ENCODE measurements at places on chromosomes 7 and 10. TPM values are rescaled to one million over a fixed set of nuclear protein-coding genes. Genes with fewer than 3 reads are reported as not detected.

- DNase-seq = no peak
These were observed 95.8 kb upstream of the SH2B2 start for GRCh38 chr7:102190776-102191350.

DNA sequence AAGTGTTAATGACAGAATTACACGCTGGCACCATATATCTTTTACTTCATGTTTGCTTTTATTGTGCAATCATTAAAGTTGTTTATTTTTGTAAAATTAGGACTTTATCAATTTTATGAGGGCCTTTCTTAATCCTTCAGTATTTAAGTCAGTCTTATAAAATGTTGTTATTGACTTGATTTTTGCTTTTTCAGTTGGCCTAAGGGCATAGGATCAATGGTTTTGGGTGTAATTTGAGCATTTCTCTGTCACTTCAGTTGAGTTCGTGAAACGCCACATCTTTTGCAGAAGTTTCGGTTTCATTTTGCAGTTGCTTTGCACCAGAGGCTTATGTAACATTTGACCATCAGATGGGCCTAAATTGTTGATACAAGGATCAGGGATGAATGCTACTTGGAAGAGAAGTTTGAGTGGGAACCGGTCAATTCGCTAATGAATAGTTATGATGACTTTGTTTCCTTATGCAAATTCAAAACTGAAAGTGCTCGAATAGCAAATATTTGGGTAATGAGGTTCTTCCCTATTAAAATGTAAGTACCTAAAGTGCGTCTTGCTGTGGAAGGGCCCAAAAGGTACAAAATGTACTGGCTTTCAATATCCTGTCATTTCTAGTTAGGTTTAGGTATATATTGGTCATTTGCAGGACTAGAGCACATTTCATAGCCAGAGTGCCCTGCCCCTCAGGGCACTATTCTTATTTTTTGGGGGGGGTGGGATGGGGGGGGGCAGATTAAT is 340.9 kb downstream of the LRMDA start:
- DNase-seq = no peak

DNA sequence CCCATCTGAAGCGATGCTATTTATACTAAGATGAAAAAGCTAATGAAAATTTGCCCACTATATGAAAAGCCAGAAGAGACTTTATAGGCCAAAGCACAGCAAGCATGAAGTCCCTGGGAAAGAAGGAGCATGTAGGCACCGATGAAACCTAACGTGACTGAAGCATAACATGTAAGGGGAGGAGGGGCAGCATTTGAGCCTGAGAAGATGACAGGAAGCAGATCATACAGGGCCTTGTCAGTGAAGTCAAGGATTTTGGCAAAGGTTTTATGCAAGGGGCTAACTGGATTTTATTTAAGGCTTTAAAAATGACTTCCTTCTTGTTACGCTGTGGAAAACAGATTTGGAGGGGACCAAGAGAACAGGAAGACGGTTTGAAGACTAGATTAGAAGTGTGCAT is 744.0 kb downstream of the PHTF2 start:
- no peak for DNase-seq

GRCh38 chr7:157003756-157004520 is 6.5 kb downstream of the MNX1 start:
- no peak for DNase-seq

DNA sequence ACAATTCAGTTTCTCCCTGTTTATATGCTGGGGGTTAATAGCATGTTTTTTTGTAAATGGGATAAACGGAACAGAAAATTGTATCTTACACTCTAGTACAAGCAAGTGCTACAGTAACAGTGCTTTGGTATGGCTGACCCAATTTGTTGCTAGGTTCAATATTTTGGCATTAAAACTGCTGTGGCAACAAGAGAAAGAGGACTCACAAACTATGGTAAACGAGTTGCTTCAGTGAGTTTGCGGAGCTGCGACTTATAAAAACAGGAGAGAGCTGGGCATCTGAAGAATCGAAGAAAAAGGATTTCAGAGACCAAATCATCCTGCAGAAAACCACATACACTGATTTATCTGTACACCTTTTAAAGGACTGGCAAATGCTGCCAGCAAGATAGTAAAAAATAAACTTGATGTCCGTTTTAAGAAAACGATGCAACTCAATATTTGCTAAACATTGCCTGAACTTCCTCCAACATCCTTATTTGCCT is 2.2 kb downstream of the GLUD1 start:
- DNase-seq = no peak

- DNase-seq = no peak
These were observed 21.1 kb downstream of the LIMK1 start for GRCh38 chr7:74104702-74105101.

DNA sequence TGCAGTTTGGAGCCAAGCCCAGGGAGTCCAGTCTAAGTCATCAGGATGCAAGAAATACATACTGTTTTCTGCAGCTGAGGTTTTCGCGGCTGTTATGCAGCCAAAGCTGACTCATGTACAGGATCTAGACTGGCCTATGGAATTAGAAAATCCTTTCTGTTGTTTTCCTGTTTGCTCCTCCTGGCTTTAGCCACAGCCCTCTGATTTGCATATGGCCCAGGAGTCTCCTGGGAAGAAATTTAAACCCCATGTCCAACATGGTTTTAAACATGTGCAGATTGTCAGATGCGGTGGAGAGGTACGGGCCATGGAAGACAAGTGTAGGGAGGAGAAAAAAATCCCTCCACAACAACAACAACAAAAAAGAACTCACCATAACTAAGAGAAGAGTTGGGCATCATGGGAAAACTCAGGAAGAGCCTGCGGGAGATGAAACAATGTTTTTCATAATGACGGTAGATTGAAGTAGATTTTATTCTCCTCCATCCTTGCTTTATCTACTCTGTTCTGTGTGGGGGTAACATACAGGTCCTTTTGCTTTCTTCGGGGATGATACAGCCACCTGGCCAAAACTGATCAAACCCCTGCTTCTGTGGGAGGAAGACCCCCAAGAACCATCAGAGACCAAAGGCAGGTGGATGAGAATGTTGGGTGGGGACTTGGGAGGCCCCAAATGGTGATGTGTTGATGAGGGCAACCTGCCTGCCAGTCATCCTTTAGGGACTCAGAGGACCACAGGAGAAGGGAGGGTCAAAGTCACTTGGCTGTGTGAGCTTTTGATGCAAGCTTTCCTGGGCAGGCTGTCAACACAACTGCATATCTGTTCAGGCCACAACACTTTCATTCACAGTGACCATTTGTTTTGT is 29.8 kb upstream of the GNA12 start:
- DNase-seq = no peak

DNA sequence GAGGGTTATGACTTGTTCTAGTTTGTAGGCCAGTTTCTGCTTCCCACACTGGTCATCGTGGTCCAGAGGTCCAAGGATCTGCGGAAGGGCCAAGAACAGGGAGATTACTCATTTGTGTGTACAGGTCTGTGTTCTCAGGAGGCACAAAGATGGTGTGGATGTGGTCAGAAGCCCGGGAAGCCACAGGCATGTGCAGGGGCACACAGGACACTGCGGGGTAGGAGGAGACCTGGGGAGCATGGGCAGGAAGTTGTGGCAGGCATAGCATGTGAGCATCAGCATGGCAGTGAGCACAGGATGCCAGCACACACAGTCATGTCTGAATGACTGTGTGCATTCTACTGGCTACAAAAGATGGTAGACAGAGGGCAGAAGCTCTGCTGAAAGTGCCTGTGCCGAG is 445.8 kb downstream of the PLXNA4 start:
- DNase-seq = no peak

DNA sequence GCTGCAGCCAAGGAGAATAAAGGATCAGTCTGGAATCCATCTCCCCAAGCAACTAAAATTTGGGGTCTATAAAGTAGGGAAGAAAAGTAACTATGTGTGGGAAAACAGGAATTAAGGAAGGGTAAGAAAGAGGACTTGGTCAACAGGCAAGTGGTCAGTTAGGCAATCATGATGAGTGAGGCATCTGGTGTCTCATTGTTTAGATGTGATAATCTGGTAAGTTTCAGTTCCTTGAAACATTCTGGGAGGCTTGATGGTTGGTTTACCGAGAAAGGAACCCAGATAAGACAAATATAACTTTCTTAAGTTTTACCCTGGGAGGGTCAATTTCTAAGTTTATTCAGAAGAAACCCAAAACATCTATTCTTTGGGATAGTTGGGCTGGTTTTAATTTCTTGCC is 22.3 kb downstream of the HYAL4 start:
- DNase-seq = no peak

DNA sequence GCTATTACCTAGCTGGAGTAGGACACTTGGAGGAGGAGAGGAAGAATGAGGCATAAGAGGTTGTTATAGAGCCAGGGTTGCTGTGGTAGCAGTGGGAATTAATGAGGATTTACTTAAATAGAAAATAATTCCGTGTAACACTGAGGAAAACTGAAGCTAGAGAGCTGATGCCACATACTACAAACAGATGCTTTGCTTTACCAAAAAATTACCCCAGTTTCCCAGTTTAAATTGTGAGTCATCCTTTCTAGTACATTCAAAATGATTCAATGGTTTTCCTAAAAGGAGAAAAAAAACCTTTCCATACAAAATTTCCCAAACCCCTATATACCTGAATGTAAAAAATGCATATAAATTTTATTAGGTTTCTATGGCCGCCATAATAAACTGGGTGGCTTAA is 58.3 kb downstream of the ZNF518A start:
- no peak for DNase-seq

DNA sequence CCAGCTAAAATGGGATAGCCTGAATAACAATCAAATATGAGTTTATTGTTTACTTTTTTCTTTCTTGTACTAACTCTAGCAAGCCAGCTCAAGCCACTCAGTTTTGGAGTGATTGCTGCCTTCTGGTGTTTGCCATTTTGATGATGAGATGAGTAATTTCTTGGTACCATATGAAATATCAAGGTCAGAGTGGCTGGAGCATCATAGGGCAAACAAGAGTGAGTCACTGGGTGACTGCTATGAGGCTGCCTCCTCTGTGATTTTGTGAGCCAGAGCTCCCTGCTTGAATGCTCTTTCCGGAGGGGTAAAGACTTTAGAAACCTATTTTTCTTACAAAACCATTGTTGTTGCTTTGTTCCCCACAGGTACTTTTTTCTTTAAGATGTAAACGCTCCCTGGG is 295.6 kb downstream of the PRKG1 start:
- no peak for DNase-seq

GRCh38 chr7:44639671-44640321 is 33.4 kb downstream of the OGDH start:
- DNase-seq = no peak

- DNase-seq = no peak
These were observed 163.2 kb upstream of the SHH start for GRCh38 chr7:155975490-155975889.

DNA sequence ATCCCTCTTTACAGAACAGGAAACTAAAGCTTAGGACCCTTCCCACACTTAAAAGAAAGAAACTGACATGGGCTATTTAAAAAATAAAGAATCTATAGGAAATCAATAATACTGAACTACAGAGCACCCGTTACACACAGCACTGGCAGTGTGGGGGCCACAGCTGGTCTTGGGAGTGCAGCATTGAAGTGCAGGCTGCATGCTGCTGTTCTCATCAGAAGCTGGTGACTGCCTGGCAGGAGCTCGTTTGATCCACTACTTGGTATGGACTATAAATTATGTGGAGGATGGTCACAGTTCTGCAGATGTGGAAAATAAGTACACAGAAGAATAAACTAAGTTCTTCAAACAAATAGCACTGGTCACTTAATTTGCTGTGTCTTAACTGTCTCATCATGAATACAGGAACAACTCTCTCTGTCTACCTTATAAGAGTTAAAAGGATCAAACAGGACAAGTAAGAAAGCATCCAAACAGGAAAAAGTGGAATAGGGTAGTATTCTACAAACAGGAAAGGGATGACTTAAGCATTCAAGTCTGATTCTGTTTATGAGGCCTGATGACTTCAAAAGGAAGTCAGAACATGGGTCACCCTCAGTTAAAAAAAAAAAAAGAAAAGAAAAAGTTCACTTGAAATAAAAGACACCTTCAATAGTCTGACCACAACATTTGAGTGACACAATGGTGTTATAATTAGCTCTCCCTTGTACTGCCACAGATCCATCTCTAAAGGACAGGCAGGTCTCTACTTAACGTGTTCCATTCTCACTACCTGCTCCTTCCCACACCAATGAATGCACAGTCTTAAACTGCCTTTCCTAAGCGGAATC is 21.0 kb downstream of the DOCK4 start:
- DNase-seq = no peak

DNA sequence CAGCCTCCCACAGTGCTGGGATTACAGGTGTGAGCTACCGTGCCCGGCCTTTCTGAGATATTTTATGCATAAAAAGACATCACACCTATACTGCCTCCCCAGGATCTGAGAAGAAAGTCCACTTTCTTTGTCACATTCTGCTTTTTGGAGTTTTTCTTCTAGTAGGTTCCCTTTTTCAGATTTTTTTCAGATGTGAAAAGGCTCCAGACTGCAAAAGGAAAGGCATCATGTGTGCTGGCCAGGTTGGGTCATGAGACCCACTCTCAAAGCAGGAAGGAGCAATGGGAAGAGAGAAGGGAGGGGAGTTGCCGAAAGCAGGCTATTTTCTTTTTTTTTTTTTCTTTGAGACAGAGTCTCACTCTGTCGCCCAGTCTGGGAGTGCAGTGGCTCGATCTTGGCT is 10.8 kb downstream of the BLVRA start:
- DNase-seq = no peak

GRCh38 chr10:72784551-72785351 is 92.8 kb downstream of the MCU start:
- peak; percentile 70 for DNase-seq

GRCh38 chr7:8628656-8629055 is 195.2 kb downstream of the NXPH1 start:
- DNase-seq = no peak

GRCh38 chr7:129786825-129787563 is 165.8 kb downstream of the UBE2H start:
- DNase-seq = no peak

The PGAM2 gene
- 3.1 TPM for total RNA-seq

The NXPH1 gene
- total RNA-seq = 2.0 TPM

The ZPBP gene
- 0.21 TPM for total RNA-seq

The PON3 gene
- total RNA-seq = 3.7 TPM

The WDFY4 gene
- total RNA-seq = 4.9 TPM

The TDRD1 gene
- total RNA-seq = 0.53 TPM

The TMEM139 gene
- 2.1 TPM for total RNA-seq

The CHN2 gene
- 14.5 TPM for total RNA-seq

The PDZD7 gene
- total RNA-seq = 0.21 TPM

The GPNMB gene
- 48.1 TPM for total RNA-seq

The CDC14C gene
- not detected for total RNA-seq

The CCDC7 gene
- 109 TPM for total RNA-seq

The PNLIPRP3 gene
- total RNA-seq = not detected
